ENCODE measurements at places on chromosomes 16 and 17.

GRCh38 chr17:152860-153420 is 15.6 kb downstream of the SCGB1C2 start:
- DNase-seq, result no peak

DNA sequence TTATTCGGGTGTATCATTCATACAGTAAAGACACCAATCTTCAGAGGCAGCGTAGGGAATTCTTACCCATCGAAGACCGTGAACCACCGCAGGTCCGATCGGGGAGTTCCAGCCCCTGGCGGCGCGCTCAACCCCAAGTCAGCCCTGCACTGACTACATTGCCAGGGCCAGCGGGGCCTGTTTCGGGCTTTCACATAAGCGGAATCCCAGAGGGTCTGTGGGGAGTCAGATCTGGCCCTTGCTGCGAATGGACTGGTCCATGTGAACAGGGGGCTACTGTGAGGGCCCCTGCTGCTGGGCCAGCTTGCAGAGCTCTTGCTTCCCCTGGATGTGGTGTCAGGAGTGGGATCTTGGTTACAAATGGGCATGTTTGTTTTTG is 7.6 kb downstream of the PDE6G start:
- no peak for DNase-seq

GRCh38 chr17:12911239-12911638 is 106.6 kb downstream of the ELAC2 start:
- DNase-seq, result peak; percentile 9

GRCh38 chr17:1645207-1646171 is at the start of gene SCARF1:
TSS of gene SCARF1 (minus strand) at chr17:1645732. CDS start at chr17:1645697, 35 bp downstream.
- no peak for DNase-seq

GRCh38 chr17:75036643-75037268 is 10.0 kb downstream of the ATP5PD start:
- no peak for DNase-seq

DNA sequence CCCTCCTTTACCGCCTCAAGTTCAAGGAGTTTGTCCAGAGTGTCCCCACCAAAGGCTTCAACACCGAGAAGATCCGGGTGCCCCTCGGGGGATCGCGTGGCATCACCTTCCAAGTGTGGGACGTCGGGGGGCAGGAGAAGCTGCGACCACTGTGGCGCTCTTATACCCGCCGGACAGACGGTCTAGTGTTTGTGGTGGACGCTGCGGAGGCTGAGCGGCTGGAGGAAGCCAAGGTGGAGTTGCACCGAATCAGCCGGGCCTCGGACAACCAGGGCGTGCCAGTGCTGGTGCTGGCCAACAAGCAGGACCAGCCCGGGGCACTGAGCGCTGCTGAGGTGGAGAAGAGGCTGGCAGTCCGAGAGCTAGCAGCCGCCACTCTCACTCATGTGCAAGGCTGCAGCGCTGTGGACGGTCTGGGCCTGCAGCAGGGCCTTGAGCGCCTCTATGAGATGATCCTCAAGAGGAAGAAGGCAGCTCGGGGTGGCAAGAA is 1.1 kb downstream of the ARL4D start:
- no peak for DNase-seq

GRCh38 chr17:45127207-45127547 is 5.1 kb downstream of the PLCD3 start:
- no peak for DNase-seq

- no peak for DNase-seq
Measured at GRCh38 chr16:87150681-87151280, 166.4 kb downstream of the C16orf95 start.

- DNase-seq, result no peak
Measured at GRCh38 chr16:5296176-5296575, 198.6 kb upstream of the EEF2KMT start.

DNA sequence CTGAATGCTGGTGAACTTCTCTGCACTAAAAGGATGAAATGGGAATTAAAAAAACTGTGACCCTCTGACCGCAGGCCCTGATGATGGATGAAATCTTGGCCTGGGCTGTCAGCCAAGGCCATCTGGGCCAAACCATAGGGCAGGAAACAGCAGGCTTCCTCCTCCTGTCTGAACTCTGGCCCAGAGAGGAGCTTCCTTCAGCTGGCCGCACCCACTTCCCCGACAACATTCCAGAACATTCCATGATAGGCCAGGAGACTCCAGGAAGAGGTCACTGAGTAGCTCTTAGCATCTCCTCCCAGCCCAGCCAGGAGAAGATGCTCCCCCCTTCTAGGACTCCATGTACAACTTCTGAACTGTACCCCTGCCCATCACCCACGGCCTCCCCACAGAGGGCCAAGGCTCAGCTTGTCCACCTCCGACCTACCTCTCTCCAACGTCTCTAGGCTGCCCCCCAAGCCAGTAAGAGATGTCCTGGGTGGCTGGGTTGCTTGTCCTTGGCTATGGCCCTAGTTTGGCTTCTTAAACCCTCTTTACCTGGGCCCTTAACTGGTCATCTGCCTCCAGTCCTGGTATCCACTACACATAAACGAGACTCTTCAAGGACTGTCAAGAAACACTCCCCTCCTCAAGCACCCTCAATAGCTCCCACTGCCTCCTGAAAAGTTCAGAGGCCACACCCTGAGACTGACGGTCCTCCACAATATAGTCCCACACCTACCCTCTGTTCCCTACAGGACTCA is 1.7 kb downstream of the RPH3AL start:
- no peak for DNase-seq

DNA sequence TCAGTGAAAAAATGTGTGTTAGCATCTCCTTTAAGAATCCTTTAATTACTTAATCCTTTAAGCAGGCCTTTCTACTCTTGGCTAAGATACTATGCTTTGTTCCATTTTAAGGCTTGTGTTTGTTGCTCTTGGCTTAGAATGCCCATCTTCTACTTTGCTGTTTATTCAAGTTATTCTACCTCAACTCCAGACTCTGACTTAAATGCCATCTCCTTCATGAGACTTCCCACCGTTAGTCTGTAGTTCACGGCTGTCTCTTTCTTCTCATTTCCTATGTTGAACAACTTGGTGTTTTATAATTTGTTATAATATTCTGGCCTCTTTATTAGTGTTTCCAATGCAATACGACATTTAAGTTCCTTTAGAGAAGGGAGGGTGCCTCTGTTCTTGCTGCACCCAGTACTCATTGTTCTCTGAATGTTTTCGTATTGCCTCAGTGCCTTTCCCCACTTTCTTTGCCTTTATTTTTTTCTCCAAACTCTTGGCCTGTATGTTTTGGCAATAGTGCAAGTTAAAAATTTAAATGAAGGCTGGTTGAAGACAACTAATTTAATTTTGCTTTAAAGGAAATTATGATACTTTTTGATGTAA is 6.1 kb upstream of the KRT10 start:
- no peak for DNase-seq

DNA sequence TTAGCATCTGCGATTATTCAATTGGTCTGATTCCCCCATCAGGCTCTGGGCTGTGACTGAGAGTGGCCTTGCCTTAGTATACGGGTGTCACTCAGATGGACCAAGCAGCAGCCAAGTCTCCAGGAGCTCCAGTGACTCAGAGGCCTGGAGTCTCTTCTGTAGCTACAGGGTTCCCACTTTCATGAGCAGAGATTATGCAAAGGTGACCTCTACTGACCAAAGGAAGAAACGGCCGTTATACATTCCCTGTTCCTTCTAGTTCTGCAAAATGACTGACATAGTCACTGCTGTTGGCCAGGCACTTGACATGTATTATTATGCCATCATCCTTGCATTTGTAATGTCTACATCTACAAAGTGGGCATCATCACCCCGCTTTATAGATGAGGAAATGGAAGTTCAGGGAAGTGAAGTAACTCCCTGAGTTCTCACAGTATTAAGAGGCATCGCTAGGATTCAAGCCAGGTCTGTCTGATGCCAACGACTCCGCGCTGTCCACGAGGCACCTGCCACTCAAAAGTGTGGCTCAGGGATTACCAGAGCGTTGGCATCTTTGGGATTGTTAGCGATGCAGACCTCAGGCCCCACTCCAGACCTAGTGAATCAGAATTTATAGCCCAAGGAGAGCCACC is 23.3 kb downstream of the SLC38A7 start:
- peak; percentile 91 for DNase-seq

DNA sequence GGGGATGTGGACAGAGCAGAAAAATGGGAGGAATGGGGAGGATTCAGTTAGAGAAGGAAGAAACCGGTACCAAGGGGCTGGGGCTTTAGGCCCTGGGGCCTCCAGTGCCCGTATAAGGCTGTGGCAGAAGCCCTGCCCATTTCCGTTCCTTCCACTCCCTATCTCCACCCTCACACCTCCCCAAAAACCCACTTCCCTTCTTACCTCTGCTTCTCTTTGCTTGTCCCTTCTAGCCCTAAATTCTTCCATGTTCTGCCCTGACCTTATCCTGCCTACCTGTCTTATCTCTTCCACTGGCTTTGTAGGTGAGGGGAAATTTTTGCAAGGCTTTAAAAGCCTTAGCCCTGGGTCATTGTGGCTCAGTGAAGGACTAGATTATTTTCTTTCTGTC is 4.1 kb downstream of the RNF167 start:
- DNase-seq, result no peak

GRCh38 chr16:78286065-78286464 is 186.6 kb downstream of the WWOX start:
- no peak for DNase-seq

GRCh38 chr17:28582513-28582912 is 5.8 kb upstream of the ALDOC start:
- no peak for DNase-seq

DNA sequence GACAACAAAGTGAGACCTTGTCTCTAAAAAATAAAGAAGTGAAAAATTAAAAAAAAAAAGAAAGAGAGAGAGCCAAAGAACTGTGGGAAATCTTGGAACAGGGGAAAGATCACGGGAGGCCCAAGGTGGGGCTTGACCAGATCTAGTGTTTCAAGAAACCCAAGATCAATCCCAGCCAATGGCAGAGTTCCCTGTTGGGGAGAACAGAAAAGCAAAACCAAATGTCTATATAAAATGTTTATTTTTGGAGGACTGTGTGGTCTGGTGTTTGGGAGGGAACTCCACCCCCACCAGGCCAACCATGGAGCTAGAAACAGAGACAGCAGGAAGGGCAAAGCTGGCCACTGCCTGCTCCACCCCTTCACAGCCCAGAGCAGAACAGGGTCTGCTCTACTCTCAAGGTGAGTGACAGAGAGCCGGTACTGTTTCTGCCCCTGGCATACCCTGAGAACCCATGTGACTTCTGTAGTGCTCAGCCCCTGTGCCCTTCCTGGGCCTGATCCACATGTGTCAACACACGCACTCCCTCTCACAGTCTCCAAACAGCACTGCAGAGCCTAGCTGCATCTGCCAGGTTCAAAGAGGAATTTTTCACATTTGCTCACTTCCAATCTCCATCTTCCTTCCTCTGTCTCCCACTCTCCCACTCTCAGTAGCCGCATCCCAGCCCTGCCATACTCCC is 3.7 kb downstream of the TMEM101 start:
- no peak for DNase-seq

DNA sequence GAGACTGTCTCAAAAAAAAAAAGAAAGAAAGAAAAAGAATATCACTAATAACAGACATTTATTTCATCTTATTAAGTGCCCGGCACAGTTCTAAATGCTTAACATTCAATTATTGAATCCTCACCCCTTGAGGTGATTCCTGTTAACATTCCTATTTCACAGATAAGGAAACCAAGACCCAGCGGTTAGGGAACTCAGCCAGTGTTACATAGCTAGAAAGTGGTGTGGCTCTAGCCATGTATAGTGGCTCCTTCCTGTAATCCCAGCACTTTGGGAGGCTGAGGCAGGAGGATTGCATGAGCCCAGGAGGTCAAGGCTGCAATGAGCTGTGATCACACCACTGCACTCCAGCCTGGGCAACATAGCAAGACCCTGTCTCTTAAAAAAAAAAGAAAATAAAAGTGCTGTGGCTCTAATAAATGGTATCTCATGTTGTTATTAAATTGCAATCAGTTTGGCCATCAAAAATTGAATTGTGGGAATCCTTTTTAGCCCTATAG is 28.1 kb downstream of the ZNRF1 start:
- DNase-seq, result peak; percentile 33

DNA sequence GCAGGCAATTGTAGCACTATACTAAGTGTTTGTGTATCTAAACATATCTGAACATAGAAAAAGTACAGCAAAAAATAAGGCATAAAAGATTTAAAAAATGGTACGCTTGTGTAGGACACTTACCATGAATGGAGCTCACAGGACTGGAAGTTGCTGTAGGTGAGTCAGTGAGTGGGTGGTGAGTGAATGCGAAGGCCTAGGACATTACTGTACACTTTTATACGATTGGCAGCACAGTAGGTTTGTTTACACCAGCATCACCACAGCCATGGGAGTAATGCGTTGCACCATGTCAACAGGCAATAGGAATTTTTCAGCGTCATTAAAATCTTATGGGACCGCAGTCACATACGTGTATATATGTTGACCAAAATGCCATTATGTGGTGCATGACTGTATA is 45.6 kb downstream of the DNAH9 start:
- DNase-seq, result no peak

DNA sequence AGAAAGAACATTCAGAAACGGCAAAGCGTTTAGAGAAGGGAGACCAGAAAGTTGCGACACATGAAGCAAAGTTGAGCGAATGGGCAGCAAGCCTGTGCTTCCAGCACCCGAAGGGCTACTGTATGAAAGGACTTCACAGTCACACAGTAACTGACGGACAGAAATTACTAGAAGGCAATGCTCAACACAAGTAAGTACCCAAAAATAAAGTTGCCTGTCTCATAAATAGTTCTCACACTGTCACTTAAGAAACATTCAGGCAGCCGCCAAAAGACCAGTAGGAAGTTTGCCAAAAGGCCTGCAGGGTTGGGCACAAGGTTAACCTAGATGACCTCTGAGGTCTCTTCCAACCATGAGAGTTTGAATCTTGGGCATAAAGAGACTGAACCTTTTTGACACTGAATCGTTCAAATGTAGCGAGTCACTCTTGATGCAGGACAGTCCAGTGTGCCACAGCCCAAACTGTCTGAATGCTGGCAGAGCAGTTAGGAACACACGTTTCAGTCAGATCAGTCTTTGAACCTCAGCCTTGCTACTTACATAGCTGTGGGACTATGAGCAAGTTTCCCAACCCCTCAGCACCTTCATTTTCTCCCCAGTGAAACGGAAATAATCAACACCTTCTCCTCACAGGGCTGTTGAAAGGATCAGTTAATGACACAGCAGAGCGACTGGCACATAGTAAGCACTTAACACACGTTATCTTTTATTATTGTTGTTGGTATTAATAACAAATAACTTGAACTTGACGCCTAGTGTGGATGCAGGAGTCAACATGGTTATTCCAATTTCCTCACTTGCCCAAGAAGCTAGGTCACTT is 10.4 kb downstream of the NCBP3 start:
- DNase-seq, result no peak

DNA sequence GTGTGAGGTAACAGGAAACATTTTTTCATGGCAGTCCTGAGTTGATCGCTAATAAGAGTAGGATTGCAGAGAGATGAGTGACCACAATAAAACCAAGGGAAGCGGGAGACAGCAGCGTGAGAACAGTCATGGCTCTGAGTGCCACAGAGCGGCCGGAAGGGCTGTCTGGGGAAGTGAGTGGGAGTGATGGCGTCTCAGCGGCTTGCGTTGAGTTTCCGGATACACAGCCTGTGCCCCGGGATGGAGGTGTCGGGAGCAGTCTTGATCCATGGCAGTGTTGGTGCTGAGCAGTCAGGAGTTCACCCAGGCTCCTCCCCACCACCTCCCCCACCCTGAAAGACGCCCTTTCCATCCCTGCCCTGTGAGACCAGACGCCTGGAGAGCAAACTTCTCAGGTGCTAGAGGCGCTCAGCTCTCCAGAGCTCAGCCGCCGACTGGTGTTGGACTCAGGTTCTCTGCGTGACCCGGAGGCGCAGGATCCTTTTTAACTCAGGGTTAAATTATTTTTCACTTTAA is 59.8 kb downstream of the BANP start:
- DNase-seq, result no peak
